A673 (cell line): ENCODE measurements at places on chromosomes 7 and 10. TPM values are rescaled to one million over a fixed set of nuclear protein-coding genes. Genes with fewer than 3 reads are reported as not detected.

Gene EPHB6
- total RNA-seq = 0.22 and 0.49 TPM in 2 replicates

Gene ST8SIA6
- total RNA-seq = not detected in 2 replicates

Gene HMX2
- total RNA-seq = not detected in 2 replicates

Gene TAS2R41
- not detected in 2 replicates for total RNA-seq

Gene CACNB2
- total RNA-seq = 30.0 and 34.1 TPM in 2 replicates

Gene ITGB8
- total RNA-seq = 0.90 and 1.3 TPM in 2 replicates

Gene UTF1
- not detected in 2 replicates for total RNA-seq

Gene SAP25
- 1.7 and 2.8 TPM in 2 replicates for total RNA-seq

DNA sequence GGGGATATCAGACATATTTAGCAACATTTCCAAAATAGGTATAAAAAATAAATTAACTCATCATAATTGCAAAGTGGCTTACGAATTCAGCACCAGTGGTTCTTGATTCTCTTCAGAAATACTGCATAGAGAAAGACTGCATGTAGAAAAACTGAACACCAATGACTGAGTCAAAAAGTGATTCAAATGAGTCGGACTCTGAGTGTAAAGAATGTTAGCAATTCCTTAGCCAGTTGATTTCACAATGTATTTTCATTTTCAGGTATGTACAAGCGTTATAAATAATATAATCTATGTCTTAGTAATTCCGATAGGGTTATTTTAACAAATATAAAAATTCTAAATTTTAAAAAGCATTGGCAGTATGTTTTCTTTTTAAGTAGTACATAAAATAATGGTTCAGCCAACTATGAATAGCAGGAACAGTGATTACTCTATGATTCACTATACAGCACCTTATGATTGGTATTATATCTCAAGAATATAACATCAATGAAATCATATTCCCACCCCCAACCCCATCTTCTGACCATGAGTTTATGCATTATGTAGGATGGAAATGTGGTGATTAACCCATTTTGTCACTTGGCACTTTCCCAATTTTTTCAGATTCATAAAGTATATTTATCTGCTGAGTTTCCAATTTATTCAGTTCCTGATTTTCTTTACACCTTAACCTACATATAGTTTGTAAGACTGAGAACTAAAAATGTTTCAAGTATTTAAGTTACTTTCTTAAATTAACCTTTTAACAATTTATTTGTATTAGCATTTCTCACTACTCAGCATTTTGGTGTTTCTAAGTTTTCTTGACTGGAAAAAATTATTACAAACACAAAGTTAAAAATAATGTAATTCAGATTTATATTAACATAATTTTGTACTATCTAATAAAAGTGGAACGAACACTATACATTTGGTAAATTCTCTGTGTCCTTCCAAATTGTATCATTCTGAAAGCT lies 33.9 kb downstream of the DNAJC1 start:
- H3K4me1 ChIP-seq = no peaks in the 10 kb centered on the region
- no peak for DNase-seq

GRCh38 chr10:103555712-103556111 lies 62.2 kb downstream of the NEURL1 start:
- no peaks in the 10 kb centered on the region for H3K27me3 ChIP-seq
- H3K27ac ChIP-seq = no peak overlapping the region
- no peaks in the 10 kb centered on the region for H3K4me1 ChIP-seq
- H3K36me3 ChIP-seq = no peaks in the 10 kb centered on the region

DNA sequence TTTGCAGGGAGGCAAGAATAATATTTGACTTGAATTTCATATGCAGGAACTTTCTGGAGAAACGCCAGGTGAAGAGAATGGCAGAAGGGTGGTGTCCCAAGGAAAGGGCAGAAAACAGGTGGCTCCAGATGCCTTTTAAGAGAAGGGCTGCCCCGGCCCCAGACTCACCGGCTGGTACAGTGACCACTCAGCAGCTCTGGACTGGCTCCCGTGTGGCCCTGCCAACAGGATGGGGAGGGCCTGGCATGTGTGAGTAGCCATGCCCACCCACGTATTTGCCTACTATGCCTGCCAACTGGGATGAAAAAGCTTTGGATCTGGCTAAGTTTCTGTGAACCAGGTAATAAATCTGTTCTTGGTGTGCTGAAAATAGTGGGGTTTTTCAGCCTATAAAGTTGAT lies 159.5 kb downstream of the PRKAG2 start:
- H3K27me3 ChIP-seq = no peaks in the 10 kb centered on the region
- H3K4me1 ChIP-seq = no peaks in the 10 kb centered on the region
- no peak overlapping the region for H3K27ac ChIP-seq
- DNase-seq = no peak
- H3K4me3 ChIP-seq = no peak overlapping the region
- no peaks in the 10 kb centered on the region for H3K36me3 ChIP-seq

GRCh38 chr7:125450749-125451148 lies 521.1 kb upstream of the POT1 start:
- H3K27ac ChIP-seq = no peak overlapping the region
- no peaks in the 10 kb centered on the region for H3K4me1 ChIP-seq
- DNase-seq = no peak

GRCh38 chr10:75662715-75663114 lies 231.3 kb downstream of the LRMDA start:
- no peak for DNase-seq
- H3K27ac ChIP-seq = no peak overlapping the region
- H3K36me3 ChIP-seq = no peaks in the 10 kb centered on the region

DNA sequence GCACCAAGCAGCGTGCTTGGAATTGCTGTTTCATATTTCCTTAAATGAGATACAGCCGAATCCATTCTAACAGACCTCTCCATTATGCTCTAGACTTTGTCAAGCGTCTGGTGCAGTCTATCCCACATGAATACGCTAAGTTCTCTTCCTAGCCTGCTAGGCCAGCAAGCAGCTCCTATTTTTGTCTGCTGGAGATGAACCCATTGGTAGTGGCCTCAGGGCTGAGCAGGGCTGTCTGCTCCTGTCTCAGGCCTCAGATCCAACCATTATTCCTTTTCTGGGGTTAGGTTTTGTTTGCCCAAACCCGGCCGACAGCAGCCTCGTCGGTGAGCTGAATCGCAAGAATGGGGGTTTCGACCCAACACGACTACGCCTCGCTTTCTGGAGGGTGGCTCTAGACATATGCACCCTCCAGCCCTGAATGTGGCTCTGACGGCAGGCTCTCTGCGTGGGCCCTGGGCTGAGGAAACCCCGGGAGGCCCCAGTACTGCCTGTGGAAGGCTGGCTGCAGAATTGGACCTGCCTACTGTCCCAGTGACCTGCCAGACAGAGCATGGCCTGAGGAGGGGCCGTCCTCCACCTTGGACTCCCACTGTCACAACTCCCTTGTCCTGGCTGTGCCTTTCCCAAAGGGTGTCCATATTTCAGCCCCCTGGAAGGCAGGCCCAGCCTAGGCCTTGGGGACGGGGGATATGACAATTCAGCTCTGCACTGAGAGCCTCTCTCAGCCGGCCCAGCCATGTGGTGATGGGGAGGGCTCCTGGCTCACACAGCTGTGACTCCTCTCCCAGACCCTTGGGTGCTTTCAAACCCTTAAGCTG lies 267.9 kb upstream of the TCERG1L start:
- H3K27me3 ChIP-seq = peaks cover 13% of the 10 kb centered on the region
- DNase-seq = no peak
- no peak overlapping the region for H3K4me3 ChIP-seq
- H3K36me3 ChIP-seq = no peaks in the 10 kb centered on the region

GRCh38 chr10:3782451-3783315 lies 2.3 kb downstream of the KLF6 start:
- H3K4me3 ChIP-seq = peak overlapping the region; percentile 97
- H3K4me1 ChIP-seq = peaks cover 50% of the 10 kb centered on the region
- no peaks in the 10 kb centered on the region for H3K27me3 ChIP-seq
- peaks cover 49% of the 10 kb centered on the region for H3K36me3 ChIP-seq
- H3K27ac ChIP-seq = peak overlapping the region; percentile 98

DNA sequence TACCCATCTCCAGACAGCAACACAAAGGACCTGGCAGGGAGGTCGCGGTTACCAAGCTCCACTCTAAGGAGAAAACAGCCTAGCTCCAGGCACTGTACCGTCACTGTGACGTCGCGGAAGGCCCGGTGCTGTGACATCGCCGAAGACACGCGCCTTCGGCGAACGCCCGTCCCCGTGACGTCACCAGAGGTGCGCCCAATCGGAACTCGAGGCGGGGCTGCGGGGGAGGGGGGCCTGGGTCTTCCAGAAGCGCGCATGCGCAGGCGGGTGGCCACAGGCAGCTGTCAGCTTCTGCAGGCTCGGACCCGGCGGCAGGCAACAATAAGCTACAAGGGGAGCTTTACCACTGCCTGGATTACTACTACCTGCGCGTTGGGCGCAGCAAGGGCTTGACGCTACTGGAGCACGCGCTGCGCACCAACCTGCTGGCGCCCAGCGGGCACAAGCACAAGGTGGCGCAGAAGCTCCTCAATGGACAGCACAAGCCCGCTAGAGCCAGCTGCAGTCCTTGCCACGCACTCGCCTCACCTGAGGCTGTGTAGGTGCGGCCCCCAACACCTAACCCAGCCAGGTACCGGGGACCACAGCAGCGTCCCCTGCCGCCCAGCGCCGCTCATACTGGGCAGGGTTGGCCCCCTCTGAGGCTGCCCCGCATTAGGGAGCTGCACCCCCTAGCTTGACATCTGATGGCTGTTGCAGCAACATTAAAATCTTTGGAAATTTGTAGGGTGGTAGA lies 208.4 kb downstream of the TPST1 start:
- H3K27me3 ChIP-seq = no peaks in the 10 kb centered on the region
- no peaks in the 10 kb centered on the region for H3K4me1 ChIP-seq
- no peak overlapping the region for H3K27ac ChIP-seq
- H3K4me3 ChIP-seq = peak overlapping the region; percentile 24
- DNase-seq = peak; percentile 73

DNA sequence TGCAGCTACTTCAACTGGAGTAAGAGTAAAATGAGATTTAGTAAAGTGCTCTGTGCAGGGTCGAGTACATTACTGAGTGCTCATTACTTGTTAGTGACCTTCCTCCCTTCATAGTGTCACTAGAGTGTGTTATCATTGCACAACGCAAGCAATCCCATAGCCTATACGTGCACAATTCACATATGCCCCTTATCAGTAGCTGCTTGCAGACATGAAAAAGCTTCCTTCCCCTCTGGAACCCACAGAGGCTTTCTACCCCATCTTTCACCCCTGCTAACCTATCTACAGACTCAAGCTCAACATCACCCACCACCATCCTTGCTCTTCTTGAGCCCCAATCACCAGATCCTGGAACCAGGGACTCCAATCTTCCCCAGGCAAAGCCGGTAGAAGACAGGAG lies 59.3 kb downstream of the C7orf25 start:
- no peak overlapping the region for H3K27ac ChIP-seq
- H3K4me3 ChIP-seq = no peak overlapping the region
- H3K27me3 ChIP-seq = no peaks in the 10 kb centered on the region
- DNase-seq = no peak

DNA sequence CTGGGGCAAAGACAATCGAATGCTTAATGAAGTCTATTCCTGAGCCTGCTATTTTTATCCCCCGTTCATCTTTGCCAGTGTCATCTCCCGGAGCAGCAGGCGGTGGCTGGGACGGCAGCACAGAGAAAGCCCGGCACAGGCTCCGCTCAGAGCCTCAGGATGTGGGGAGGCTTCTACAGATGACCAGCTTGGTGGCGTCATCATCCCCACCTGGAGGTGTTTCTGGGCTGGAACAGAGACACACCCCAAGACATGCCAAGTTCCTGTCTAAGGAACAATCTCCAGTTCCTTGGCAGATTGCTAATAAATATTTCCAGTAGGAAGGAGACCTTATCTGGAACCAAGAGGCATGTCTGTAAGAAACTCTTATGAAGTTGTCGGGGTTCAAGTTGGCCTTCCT lies 552.4 kb upstream of the MGMT start:
- no peak overlapping the region for H3K27ac ChIP-seq
- DNase-seq = no peak
- H3K4me3 ChIP-seq = no peak overlapping the region
- H3K36me3 ChIP-seq = no peaks in the 10 kb centered on the region

GRCh38 chr7:16135658-16136057 lies 285.7 kb downstream of the CRPPA start:
- no peak overlapping the region for H3K4me3 ChIP-seq
- H3K36me3 ChIP-seq = no peaks in the 10 kb centered on the region
- DNase-seq = peak; percentile 52
- H3K27me3 ChIP-seq = no peaks in the 10 kb centered on the region
- H3K4me1 ChIP-seq = no peaks in the 10 kb centered on the region

- no peaks in the 10 kb centered on the region for H3K4me1 ChIP-seq
- no peak overlapping the region for H3K4me3 ChIP-seq
- no peak overlapping the region for H3K27ac ChIP-seq
- no peaks in the 10 kb centered on the region for H3K36me3 ChIP-seq
- H3K27me3 ChIP-seq = no peaks in the 10 kb centered on the region
Observed at GRCh38 chr10:76543655-76544054, 1094.0 kb downstream of the KCNMA1 start.

DNA sequence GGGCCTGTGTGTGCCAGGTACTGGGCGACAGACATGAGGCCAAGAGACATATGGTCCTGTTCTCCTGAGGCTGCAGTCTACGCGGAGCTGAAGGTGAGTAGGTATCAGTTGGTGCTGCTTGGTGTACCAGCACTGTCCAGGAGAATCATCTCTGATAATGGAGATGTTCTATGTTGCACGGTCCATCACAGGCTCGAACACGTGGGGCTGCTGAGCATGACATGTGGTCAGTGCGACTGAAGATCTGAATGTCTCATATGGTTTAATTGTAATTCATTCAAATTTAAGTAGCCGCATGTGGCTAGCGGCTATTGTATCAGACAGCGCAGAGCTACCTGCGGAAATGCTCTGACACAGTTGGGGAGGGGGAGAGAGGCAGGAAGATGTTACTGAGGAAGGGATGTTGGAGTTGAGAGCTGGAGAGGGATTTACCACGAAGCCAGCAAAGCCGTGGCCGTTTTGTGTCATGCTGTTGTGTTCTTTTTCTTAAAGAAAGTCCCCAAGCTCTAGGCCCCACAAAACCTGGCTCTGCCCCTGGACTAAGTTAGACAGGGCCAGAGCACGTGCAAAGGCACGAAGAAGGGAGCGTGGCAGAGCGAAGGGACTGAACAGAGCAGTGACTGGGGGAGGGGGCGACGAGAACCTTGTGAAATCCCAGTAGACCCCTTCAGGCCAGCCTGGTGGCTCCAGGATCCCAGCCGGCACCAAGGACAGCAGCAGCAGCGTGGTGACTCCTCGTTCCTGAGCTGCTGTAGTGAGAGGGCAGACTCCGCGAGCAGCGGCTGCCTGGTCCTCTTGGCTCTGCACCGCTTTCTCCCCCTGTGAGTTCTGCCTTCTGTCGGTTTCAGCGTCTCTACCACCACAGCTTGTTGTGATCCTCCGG lies 20.0 kb downstream of the SMKR1 start:
- no peaks in the 10 kb centered on the region for H3K27me3 ChIP-seq
- no peaks in the 10 kb centered on the region for H3K36me3 ChIP-seq
- H3K27ac ChIP-seq = no peak overlapping the region
- no peaks in the 10 kb centered on the region for H3K4me1 ChIP-seq

- no peak overlapping the region for H3K4me3 ChIP-seq
- H3K27me3 ChIP-seq = peaks cover 1% of the 10 kb centered on the region
- DNase-seq = peak; percentile 47
- no peaks in the 10 kb centered on the region for H3K36me3 ChIP-seq
Observed at GRCh38 chr10:49164559-49165188, 23.5 kb downstream of the TMEM273 start.

GRCh38 chr7:67422601-67423000 lies 426.0 kb downstream of the TYW1 start:
- peaks cover 3% of the 10 kb centered on the region for H3K4me1 ChIP-seq
- no peaks in the 10 kb centered on the region for H3K27me3 ChIP-seq
- DNase-seq = no peak
- no peak overlapping the region for H3K4me3 ChIP-seq
- H3K36me3 ChIP-seq = no peaks in the 10 kb centered on the region

GRCh38 chr10:372566-372965 lies 237.3 kb downstream of the ZMYND11 start:
- no peak for DNase-seq
- peaks cover 15% of the 10 kb centered on the region for H3K4me1 ChIP-seq
- no peaks in the 10 kb centered on the region for H3K27me3 ChIP-seq
- no peak overlapping the region for H3K4me3 ChIP-seq
